ENCODE measurements at places on chromosomes 16 and 17.
A peak's percentile ranks its signal among the peaks of the same experiment; 100 is the strongest.

GRCh38 chr17:71417142-71417541, 703.7 kb upstream of the SOX9 start:
- DNase-seq = no peak

DNA sequence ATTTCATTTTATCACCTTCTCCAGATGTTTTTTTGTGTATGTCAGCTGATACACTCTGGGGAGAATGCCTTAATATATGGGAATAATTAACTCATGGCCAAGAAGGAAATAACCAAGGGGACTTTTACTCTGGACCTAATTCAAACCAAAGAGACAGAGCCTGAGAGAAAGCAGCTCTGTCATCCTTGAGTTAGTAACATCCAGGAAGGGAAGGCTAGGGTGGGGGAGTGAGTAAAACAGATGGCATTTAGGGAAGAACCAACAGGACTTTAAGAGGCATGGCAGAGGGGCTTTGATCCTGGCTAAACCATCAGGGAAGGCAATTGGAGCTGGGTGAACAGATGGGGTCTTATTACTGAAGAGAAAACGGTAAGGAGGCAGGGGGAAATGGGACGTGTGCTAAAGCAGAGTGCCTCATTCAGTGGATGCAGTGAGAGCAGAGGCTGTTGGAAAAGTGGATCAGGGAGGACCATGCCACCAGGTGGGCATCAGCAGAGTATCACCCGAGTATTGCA, 2.5 kb upstream of the SMPD3 start:
- no peak for DNase-seq

DNA sequence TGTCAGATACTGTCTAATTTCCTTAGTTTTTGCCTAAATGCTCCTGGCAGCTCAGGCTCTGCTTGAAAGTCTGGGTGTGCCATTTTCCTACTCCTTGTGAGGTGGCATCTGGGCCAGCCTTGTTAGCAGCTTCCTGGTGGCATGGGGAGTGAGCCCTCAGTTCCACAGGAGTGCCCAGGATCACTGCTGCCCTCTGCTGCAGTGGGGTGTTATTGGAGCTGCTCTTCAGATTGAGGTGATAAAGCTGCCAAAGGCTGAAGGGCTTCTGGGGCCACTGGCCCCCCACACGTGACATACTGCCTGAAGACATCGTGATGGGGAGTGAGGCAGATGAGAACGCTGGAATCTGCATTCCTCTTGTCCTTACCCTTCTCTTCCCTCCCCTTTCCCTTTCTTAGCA, 27.4 kb downstream of the CEP95 start:
- no peak for DNase-seq

DNA sequence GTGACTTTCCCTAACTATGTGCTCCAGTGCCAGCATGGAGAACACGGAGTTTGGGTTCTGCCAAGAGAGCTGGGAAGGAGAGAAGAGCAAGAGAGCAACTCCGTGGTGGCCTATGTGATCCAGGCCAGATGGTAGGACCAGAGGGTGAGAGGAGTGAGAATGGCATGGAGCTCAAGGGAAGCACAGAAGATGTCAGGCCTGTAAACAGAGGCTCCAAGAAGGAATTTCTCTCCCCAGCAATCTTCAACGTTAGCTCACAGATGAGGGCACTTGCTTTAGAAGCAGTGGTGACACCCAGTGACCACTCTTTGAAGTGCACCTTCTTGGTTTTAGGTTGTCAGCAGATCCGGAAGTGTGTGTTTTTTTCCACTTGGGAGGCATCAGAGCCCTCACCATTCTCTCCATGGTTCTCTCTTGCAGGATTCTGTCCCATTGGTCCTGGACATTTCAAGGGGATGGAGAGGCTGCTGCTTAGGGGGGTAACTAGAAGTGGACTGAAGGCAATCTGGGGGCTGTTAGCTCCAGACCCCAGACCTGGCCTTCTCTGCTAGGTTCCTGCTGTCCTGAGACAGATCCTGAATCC, 18.1 kb upstream of the TMEM98 start:
- peak; percentile 81 for DNase-seq

GRCh38 chr16:12255473-12255872, 278.9 kb downstream of the SNX29 start:
- no peak for DNase-seq

DNA sequence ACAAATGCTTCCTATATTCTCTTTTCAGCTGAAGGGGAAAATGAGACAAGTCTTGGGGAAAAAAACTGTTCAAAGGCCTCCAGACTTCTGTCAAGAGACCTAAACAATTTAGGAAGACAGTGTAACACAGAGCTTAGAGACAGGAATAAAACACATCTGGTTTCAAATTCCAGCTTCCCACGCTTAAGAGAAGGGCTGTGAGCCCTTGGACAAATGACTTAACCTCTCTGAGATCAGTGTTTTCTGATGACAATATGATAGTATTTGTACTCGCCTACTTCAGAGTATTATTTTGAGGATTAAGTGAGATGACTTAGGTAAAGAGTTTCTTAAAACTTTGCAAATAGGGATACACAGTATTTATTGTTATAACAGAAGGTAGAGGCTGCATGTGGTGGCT, 29.5 kb downstream of the SMURF2 start:
- DNase-seq = no peak

GRCh38 chr17:41917192-41917591, 1.6 kb downstream of the ACLY start:
- no peak for DNase-seq

GRCh38 chr16:10988879-10989278, 44.5 kb downstream of the CLEC16A start:
- DNase-seq = no peak

DNA sequence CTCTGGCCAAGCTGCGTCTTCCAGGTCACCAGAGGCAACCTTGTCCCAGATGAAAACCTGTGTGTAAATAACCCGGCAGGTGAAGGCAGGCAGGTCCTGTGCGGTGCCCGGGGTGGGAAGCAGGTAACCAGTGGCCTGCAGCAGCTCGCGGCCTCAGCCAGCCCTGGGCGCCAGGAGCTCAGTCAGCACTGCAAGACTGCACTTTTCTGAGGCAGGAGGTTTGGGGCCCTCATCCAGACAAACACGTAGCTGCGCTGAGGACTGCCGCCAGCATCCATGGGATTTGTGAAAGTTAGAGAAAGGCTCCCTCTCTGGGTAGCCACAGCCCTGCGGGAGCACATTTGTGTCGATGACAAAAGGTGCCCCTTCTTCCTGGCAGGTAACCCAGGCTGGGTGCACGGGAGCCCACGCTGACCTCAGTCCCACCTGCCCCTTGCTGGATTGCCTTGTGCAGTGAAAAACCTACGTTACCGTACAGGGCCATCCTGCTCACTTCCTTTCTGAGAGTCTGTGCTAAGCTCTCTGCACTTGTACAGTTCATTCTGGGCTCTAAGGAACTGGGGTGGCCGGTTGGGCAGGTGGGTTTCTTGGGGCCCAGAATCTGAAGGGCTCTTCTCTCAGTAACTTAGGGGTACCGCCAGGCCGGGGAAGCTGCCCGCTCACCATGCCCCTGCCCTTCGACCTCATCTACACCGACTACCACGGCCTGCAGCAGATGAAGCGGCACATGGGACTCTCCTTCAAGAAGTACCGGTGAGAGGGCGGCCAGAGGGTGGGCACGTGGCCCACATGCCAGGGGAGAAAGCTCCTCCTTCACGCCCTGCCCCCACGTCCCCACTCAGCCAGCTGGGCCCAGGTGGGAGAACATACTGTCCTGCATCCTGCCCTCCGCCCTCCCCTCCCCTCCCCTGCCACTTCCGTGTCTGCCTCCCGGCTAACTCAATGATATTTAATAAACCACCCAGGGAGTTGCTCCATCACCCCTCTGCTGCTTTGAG, 56.4 kb downstream of the MGAT5B start:
- no peak for DNase-seq

DNA sequence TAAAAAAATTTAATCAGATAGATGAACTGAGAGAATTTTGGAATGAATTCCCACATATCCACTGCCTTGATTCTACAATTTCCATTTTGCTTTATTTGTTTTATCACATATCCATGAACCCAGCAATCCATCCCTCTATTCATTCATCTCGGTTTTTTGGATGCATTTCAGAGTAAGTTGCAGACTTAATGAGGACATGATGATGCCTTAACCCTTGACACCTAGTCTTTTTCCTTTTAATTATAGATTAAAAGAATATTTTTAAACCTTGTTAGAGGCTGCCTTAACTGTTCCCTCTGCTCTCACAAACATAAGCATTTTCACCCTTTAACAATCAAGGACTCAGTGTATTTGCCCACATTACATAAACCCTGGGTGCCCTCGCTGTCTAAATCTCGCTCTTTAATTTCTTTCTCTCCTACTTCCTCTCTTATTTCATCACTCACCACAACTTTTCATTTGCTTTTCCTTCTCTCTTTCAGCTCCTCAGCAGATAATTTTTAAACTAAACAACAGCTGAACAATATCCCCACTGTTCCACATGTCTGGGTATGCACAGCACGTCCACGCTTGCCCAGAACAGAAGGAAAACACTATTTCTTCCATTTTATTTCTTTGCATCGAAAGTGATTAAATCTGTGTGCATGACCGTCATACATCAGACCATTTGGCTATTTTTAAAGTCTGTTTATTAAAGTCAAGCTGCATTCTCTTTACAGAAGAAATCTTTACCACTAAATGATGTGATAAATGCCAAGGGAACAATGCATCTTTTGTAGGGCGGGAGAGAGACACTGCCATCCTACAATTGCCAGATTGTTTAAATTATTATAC, 39.9 kb downstream of the IQCK start:
- DNase-seq = no peak

DNA sequence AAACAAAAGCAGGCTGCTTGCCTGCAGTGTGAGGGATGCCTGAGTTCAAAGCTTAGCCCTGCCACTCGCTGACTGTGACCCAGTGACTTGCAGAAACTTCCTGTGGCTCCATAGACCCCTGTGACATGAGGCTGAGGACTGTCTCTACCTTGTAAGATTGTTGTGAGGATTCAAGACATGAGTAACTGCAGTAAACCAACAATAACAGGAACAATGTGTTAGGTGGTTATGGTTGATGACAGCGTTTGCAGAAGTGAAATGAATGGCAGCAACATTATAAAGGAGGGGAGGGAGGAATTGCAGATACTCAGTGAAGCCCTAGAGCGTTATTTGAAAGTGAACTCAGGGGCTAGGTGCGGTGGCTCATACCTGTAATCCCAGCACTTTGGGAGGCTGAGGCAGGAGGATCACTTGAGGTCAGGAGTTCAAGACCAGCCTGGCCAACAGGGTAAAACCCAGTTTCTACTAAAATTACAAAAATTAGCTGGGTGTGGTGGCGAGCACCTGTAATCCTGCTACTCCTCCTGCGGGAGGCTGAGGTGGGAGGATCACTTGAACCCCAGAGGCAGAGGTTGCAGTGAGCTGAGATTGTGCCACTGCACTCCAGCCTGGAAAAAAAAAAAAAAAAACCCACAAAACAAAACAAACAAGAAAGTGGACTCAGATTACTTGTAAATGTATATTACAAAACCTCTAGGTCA, 33.5 kb upstream of the EMP2 start:
- no peak for DNase-seq

DNA sequence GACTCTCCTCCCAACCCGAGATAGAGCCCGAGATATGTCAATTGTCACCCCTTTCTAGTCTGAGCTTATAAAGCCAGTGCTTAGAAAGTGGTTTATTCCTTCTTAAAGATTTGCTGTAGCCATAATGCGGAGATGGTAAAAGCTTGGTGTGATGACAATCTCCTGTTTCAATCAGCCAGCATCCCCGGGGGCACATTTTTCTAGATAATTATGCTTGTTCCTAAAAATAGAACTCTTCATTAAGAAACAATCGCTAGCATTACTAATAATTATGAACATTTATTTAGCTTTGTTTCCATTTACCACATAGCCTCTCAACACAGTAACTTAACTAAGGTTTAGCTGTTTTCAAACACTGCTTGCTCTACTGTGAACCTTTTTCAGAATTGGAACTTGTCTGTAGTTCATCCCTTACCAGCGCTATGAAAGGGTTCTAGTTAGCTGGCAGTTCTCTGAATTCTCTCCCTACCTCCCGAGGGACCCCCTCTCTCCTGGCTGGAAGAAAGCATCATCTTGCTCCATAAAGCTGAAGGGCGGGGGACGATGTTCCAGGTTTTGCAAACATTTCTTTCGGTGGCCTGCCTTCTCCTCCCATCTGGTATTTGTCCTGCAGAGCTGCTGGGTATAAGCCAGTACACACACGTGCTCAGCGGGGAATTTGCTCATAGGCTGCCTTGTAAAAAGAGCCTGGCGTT, 922 bp upstream of the MRPL58 start:
- DNase-seq = no peak

- no peak for DNase-seq
Measured at GRCh38 chr17:3510090-3510489, 34.3 kb downstream of the ASPA start.

- DNase-seq = no peak
Measured at GRCh38 chr16:17798716-17799115, 328.0 kb upstream of the XYLT1 start.

GRCh38 chr17:59513934-59514841, 51.2 kb upstream of the DHX40 start:
- peak; percentile 3 for DNase-seq

DNA sequence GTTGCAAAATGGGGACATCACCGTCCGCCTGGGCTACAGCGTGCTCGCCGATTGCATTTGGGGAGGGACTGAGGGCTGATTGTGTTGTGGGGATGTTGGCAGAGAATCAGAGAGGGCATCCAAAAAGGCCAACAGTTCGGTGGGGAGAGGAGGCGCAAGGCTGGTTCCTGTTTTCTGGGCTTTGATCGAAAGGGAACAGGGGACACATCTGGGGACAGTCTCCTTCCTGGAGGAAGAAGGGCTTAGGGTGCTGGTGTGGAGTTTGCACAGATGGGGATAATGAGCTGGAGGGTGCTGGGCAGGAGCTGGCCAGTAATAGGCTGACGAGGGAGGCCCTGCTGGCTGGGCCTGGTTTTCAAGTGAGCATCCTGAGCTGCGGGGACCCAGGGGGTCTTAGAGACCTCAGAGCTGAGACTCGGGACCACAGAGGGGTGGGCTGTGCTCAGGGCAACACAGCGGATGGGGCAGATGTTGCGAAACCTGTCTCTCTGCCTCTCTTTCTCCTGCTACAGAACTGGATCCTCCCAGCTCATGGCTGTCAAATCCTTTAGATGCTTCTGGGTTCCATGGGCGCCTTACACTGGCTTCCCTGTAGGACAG, 288.7 kb downstream of the SEC14L1 start:
- no peak for DNase-seq

DNA sequence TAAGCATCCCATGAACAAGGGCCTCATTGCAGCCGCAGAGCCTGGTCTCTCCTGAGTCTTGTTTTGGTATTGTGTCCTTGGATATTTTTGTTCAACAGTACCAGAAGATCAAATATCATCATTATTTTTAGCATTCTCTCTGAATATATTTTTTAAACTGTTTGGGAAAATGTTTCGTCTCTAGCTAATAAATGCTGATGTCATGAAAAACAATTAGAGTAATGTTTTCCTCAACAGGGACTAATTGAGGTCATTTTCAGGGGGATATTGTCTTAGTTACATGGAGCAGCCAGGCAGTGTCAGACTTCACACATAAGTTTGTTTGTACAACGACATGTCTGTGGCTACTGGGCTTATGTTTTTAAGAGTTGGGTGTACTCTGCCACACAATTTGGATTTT, 805.3 kb upstream of the SOX9 start:
- DNase-seq = no peak

DNA sequence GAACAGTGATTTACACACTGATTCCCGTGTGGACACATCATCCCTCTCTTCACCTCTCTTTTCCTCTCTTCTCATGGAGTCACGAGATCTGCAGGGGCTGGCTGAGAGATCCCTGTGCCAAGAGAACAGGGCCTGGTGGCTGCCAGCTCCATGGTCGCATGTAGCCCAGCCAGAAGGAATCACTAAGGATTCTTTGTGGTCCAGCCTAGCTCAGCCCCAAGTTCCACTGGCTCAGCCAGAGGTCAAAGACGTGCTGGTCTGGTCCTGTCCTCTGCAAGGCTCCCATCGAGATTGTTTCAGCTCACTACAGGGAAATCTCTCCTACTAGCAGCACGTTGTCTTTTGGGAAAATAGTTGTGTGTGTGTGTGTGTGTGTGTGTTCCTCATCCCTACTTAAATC, 66.4 kb downstream of the NDEL1 start:
- DNase-seq = no peak

Data from stimulated activated effector memory CD8-positive, alpha-beta T cell treated with anti-CD3 and anti-CD28 coated beads, Interleukin-12 subunit alpha, Interleukin-12 subunit beta, amount 100 ng/mL, for 72 hours (primary cell).